ENCODE measurements at places on chromosomes 3 and 15.

- no peak for DNase-seq
Observed at GRCh38 chr15:63514531-63514943, 10.1 kb downstream of the USP3 start.

GRCh38 chr15:90402223-90402622, 14.2 kb downstream of the IQGAP1 start:
- no peak for DNase-seq

DNA sequence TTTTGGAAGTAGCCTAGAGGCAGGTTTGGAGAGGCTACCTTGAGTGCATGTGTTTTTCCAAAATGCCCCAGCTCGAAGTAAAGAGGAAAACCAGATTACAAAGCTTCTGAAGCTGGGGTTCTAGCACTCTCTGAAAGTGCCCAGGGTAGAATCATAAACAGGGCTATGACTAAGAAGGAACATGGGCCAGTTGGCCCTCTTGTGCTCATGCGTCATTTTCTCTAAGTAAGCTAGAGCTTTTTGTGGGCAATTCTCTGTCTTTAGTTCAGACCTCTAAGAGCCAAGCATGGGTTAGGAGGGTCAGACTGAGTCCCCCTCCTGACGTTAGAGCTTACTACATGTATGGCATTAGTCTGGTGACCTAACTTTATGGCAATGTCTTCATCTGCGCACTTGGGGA, 129.5 kb upstream of the UMPS start:
- DNase-seq, result no peak

DNA sequence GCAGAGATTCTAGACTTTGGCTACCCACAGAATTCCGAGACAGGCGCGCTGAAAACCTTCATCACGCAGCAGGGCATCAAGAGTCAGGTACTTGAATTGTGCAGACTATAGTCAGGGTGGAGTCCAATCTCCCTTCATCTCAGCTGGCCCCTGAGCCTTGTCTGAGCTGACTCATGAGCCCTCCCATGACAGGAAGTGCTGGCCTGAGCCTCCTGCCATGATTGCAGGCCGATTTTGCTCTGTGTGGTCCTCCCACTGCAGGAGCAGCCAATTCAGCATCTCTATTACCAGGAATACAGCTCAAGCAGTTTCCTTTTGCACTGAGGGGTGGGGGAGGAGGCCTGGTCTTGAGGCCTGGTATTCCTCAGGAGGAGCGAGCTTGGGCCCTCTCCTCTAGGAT, 5.5 kb downstream of the AP2M1 start:
- DNase-seq, result no peak

DNA sequence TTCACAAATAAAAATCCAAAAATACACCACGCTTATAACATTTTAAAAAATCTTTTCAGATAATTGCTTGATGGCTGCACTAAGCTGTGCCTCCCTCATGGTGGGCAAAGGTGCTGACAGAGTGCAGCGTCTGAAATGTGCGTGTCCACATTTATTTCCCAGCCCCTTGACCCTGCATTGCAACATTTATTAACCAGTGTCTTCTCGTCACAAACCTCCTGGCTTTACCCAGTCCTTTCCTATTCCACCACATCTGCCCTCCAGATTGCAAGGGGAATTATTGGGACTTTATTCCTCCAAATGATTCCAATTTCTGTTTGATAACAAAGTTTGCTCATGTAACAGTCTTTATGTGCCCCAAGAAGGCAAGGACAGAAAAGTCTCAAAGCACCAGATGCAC, 5.5 kb downstream of the RASGRP1 start:
- DNase-seq, result no peak

DNA sequence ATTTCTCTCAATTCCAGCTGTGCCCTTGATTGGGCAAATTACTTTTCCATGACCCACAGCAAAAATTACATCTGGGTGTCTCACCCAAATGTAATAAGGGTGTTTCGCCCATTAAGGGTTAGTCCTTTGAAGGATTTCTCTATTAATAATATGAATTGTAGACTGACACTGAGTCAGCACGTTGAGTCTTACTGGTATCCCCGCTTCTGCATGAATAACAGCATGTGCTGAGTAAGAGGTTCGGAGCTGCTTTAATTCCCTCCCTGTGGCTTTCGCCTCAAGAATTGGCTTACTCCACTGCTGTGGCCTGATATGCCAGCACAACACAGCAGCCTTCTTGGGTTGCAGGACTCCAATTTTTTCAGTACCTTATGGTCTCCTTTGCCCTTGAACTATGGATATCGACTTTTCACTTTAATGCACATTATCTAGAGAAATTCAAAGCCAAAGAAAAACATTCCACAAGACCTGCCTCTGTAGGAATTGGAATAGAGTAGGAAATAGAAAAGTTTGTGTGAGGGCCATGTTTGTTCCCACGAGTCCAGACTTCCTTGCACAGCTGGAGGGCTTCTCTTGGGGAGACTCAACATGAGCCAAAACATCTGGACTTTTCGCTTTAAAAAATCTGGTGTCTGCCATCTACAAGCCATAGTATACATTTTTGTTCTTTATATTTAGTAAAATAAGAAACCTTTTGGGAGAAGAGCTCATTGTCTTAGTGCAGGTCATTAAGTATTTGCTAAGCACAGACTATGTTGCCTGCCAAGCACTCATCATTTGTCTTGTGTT, 20.7 kb upstream of the ERC2 start:
- no peak for DNase-seq

- no peak for DNase-seq
Observed at GRCh38 chr3:47348411-47349154, 32.2 kb upstream of the PTPN23 start.

- no peak for DNase-seq
Observed at GRCh38 chr3:122589297-122589696, 11.8 kb downstream of the PARP15 start.

- DNase-seq, result no peak
Observed at GRCh38 chr3:127654374-127654773, 18.4 kb upstream of the ABTB1 start.

DNA sequence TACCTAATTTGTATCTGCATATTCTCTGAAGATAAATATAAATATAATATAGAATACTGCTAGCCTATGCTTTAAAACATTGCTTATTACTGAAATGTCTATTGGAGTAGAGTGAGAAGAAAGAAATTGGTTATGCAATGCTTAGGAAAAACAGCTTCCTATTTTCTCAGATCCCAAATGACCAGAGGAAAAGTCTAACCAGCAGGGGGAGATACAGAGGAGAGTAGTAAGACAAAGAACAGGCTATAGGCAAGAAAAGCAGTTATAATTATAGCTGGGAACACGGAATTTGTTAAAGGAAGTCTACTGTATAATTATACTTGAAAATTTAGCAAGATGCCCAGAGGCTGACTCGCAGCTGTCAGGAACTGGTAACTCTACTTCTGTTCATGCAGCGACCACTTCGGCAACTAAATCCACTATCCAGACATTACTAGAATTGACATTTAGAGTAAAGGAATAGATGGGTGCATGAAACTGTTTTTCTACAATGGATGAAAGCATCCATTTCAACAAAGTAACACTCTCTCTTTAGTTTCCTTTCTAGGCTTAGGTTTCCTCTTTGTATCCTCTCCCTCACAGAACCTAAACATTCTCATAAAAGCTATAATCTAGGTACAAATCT, 97.2 kb downstream of the TBC1D5 start:
- peak; percentile 51 for DNase-seq

- DNase-seq, result no peak
Observed at GRCh38 chr3:72696815-72697214, 151.4 kb downstream of the SHQ1 start.

GRCh38 chr3:23761440-23761896, 44.3 kb upstream of the UBE2E1 start:
- peak; percentile 51 for DNase-seq

- DNase-seq, result no peak
Observed at GRCh38 chr3:185362850-185363661, at the start of gene MAP3K13. Gene MAP3K13, plus strand, starts transcription at chr3:185363136. Its CDS starts 65,446 bp downstream, at chr3:185428582.

DNA sequence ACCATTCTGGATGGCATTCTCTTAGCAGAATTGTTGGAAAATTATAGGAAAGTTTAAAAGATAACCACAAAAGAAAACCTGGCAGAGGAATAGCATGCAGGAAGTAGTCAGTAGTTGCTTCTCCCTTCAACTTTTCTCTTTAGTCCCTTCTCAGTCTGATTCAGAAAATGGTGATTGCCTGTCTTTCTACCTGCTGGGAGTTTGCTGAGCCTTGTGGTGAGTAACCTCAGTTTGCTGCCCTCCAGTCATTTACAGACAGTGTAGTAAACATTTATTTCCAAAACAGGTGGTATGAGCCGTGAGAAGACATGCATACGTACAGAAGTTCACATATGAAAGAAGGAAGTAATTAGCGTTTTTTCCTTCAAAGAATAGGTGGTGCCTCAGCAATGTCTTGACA, 224.7 kb upstream of the POU1F1 start:
- no peak for DNase-seq

- DNase-seq, result no peak
Observed at GRCh38 chr3:10416730-10417300, 88.6 kb downstream of the ATP2B2 start.

DNA sequence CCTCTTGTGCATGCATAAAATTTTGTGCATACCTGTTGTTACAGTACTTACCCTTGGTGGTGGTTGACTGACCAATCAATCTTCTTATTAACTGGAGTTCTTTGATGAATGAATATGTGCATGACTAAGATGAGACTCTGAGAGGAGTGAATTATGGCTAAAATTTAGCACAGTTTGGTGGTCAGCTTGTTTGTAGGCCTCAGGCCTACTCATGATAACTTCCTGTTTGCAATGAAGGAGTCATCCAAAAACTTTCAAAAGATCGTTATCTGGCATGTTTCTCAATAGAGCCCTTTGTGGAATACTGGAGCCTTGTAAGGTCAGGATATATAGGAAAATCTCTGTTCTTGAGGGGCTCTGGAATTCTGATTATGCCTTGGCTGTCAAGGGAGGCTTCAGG, 66.5 kb downstream of the LEKR1 start:
- no peak for DNase-seq

DNA sequence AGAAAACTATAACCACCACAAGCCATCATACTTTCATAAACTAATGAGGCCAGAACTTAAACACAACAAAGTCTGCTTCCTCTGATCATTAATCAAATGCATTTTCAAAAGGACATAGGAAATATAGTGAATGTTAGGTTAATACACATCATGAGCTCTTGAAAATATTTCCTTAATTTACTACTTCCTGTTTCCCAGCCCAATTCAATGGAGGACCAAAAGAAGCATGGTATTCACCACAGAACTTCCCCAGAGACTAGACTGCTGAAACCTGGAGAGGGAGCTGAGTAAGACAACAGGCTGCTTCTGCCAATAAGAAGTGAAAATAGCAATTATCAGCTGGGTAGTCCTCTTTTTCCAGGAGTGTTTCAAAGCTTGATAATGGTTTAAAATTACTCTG, 250.3 kb downstream of the ULK4 start:
- DNase-seq, result no peak

DNA sequence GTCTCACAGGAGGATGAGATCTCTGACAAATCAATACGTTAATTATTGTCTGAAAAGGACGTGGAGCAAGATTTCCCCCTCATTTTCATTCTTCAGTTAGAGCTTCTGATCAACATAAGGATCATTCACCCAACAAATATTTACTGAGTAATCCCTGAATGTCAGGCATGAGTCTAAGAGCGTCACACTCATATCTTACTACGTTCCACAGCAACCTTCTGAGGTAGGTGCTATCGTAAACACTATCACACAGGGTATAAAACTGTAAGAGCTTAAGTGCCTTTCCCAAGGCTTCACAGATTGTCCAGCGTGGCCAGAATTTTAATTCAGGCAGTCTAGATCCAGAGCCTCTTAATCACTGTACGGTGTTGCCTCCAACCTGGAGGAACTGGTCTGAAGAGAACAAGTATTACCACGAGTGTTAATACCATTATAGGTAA, 10.6 kb upstream of the TM4SF1 start:
- no peak for DNase-seq

Data from CD8-positive, alpha-beta T cell (primary cell).